ENCODE measurements at places on chromosomes 3 and 15.

- DNase-seq, result no peak
Observed at GRCh38 chr3:8891303-8891702, 72.0 kb downstream of the RAD18 start.

DNA sequence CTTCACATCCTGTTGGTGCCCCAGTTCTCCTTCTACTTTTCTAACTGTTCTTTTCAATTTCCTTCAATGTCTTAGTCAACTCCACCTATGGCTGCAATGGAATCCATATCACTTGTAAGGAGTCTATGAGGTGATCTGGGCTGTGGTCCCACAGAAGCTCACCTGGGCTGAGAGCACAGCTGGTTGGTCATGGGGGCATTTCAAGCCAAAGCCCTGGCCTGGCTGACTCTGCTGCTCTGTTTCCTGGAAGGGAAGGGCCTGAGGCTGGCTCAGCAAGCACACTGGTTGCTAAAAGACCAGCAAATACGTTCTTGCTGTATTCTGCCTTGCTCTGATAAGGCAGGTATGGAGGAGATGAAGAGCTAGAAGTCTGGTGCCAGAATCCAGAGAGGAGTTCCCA is 29.0 kb downstream of the AMOTL2 start:
- no peak for DNase-seq

GRCh38 chr3:172592898-172593669 is 69.9 kb upstream of the TNFSF10 start:
- no peak for DNase-seq

- no peak for DNase-seq
Observed at GRCh38 chr15:95528920-95529319, 801.6 kb upstream of the NR2F2 start.

- no peak for DNase-seq
Observed at GRCh38 chr15:74240002-74240568, 4.0 kb downstream of the CCDC33 start.

GRCh38 chr3:170734043-170734734 is 135.8 kb downstream of the RPL22L1 start:
- no peak for DNase-seq

GRCh38 chr15:65423150-65423975 is 616 bp upstream of the IGDCC4 start:
- DNase-seq, result no peak

- no peak for DNase-seq
Observed at GRCh38 chr15:90547540-90547939, 17.8 kb downstream of the CRTC3 start.

DNA sequence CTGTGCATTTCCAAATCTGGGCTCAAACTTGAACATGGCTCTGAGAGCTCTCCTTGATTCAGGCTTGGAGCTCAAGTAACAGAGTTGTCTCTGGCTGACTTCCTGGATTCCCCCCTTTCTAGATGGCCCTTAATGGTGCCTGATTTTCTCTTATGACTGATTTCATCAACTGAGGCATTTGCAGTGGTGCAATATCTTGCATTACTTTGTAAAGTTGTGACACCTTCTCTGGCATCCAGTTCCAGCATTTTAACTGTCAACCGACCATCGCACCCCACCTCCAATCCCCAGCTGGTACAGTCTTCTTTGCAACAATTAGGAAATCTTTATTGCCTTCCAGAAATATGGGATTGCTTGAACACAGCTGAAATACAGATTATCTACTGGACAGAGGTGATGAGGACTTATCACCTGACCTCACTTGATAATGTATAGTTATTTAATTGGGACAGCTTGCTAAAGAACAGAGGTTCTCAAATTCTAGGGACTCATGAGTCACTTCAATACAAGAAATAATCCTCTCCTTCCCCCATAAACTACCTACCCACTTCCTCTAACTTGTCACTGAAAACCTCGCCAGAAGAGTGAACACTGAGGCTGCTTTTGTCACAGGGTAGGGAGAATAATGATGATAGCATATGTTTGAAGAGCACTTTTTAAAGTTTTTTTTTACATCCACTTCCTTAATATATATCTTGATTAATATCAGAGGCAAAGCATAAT is 41.8 kb downstream of the FILIP1L start:
- DNase-seq, result no peak

GRCh38 chr3:155178810-155179436 is 98.8 kb downstream of the MME start:
- DNase-seq, result no peak

- no peak for DNase-seq
Observed at GRCh38 chr15:51965691-51966090, 5.9 kb downstream of the LEO1 start.

DNA sequence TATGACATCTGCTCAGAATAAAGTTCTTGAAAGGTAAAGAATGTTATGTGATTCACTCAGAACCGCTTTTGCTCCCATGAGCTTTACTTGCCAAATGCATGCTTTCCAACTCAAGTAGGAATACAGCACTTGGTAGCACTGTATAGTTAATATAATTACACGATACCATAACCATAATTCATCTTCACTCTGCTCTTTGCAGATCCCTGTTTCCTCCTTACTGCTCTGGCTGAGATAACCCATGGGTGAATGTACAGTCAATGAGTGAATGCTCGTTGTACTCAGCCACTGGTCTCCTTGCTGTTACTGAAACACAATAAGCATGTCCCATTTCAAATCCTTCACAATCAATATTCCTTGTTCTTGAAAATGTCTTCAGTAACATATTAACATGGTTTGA is 550.0 kb downstream of the FGF12 start:
- no peak for DNase-seq

DNA sequence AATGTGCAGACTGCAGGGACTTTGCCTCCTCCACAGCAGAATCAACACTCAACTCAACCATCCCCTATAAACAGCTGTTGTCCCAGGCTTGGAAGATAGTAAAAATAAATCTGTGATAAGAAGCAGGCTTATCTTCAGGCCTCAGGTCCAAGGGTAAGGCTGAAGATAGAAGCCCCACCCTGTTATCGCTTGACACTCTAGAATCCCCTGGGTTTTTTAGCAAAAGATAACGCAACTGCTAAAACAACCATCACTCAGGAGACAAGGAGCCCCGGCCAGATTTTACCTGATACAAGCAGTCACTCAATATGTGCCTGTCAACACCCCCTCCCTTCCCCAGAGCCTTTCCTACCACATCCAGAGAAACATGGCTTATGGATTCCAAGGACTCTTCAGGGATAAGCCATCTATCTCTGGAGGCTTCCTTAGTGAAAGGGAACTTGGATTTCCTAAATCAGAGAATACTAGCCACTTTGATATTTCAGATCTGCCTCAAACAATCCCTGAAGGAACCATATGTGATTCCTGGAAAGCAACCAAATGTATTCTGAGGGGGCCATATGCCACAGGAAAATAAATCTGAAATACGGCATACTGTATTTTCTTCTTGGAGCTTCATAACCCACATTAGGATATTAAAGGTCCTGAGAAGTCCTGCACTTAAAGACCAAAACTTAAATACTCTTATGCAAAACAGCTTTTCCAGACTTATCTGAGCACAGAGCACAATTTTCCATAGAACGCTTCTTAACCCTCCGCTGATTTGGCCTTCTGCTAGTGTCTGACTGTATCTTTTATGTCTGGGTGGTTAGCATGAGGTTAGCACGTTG is 60.4 kb downstream of the LYZL4 start:
- no peak for DNase-seq

DNA sequence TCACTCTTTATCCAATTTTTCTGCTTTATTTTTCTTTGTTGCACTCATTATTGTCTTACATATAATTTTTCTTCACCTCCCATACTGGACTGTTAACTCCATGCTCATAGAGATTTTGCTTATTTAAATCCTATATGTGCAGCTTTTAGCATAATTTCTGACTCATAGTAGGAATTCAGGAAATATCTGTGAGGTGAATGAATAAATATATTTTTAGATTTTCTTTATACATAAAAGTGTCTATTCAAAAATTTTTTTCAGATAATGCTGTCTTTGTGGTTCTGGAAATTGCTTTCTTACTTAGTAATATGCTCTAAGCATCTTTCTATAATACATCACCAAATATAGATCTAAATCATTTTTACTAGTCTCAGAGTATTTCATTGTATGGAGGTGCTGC is 191.8 kb upstream of the SUCLG2 start:
- DNase-seq, result no peak

GRCh38 chr15:45363801-45364200 is 14.5 kb downstream of the GATM start:
- DNase-seq, result no peak

- no peak for DNase-seq
Observed at GRCh38 chr15:91132079-91132478, 32.0 kb downstream of the SV2B start.

GRCh38 chr15:49286649-49287404 is 116.8 kb downstream of the GALK2 start:
- DNase-seq, result no peak

GRCh38 chr3:128483657-128484403 is 9.2 kb downstream of the GATA2 start:
- no peak for DNase-seq

- DNase-seq, result no peak
Observed at GRCh38 chr3:194953291-194953690, 267.6 kb downstream of the FAM43A start.

DNA sequence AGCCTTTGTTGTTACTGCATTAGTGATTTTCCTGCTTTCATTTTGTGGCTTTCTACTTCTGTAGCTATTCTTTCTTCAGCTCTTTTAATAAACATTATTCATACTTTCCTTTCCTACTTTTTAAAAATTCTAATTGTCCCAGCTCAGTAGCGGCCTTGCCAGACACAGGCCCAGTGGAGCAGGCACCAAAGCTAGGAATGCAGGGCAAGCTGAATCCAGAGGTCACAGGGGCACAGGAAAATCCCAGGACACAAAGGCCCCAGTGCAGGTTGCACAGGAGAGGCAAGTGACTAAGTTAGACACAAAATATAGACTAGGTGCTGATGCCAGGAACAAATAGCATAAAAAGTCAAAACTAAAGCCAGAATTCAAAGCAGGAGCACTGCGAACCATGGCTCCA is 49.0 kb upstream of the CCDC80 start:
- no peak for DNase-seq

DNA sequence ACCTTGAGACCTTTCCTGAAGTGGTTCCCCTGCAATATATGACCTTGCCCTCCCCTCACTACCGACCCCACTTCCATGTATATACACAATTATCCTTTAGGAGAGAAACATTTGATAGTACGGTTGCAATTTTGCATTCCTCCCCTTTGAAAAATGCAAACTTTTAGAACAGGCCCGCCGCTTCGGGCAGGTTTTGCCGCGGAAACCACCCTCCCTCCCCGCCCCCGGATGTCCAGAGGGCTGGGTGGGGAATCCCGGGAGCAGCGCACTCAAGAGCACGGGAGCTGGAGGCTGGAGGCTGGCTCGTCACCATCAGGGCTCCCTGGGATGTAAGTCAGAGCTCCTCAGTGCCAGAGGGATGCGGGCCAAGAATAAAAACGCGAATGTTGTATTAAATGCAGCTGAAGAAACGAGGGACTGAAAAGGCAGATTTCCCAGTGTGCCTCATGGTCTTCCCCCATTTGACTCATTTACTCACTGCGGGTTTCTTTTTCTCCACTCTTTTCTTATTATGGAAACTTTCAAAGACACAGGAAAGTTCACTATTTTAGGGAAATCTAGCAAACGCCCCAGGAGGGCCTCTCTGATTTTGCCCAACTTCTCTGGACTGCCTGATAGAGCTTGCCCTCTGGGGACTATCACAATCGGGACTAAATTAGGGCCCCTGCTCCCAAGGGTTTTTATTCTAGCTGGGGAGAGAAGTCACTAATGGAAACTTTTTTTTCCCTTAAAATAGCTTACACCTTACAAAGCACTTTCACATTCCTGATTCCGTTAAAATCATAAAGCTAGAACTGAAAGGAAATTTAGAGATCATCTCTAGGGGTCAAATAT is 2.9 kb upstream of the USP3 start:
- no peak for DNase-seq

DNA sequence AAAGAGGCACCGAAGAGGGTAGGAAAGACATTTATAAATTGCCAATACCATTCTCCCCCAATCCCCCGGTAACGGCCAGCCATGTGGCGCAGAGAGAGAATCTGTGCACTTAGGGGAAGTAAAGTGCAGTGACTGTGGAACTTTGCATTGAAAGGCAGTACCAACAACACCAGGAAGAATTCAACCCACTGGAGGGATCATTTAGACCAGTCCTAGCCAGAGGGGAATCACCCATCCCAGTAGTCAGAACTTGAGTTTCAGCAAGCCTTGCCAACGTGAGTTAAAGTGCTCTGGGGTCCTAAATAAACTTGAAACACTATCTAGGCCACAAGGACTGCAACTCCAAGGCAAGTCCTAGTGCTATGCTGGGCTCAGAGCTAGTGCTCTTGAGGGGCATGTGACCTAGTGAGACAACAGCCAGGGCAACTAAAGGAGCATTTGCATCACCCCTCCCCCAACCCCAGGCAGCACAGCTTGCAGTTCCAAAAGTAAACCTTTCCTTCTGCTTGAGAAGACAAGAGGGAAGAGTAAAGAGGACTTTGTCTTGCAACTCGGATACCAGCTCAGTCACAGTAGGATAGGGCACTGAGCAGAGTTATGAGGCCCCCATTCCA is 15.0 kb downstream of the CEP70 start:
- no peak for DNase-seq

DNA sequence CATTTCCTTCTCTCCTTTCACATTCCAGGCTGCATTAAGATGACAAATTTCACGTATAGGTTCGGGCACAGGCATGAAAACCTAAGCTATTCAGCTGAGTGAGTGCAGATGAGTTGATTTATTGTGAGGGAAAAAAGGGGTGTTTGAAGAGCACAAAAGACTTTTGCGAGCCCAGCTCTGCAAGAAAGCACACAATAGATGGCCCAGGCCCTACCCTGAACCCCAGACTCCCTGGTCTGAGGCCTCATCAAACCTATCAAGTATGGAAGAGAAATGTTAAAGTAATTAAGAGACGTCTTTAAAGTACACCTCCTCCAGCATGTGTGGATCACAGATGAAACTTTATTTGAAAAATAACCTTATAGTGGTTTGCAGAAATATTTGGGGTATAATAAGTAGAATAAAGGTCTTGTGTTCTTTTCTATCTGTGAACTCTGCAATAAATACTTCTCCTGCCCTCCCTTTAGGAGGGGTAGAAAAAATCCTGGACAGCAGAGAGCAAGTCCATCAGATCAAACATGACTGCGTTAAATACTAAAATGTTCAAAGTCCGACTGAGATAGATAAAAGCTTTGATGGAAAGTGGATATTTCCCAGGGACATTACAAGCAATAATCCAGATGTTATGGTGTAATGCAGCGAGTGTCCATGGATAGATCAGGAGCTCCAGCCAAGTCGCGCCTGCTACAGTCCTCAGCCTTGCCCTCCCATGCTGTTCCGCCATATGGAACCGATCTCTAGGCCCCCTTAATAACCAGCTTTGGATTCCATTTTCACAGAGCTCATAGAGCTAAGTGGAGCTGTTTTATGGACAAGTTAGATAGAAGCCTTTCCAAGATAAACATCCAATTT is 121.5 kb downstream of the MCTP2 start:
- DNase-seq, result no peak

DNA sequence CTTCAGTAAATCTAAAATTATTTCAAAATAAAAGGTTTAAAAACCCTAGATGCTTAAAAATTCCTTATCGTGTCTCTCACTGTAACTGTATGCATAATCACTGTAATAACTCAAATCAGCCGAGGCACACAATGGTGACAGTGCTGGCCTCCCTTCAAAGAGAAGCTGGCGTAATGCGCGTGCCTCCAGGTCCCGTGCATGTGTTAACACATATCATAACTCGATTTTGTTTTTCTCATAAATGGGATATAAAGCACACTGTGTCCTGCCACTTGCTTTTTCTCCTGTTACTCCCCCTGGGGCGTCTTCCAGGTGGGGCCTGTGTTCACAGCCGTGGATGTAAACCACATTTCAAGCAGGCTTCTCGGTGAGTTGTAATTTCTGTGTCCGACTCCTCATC is 56.0 kb downstream of the TPRA1 start:
- DNase-seq, result no peak
